ENCODE measurements at places on chromosomes 7 and 10.

GRCh38 chr7:70563960-70564359, 568.0 kb upstream of the GALNT17 start:
- no peak for DNase-seq

DNA sequence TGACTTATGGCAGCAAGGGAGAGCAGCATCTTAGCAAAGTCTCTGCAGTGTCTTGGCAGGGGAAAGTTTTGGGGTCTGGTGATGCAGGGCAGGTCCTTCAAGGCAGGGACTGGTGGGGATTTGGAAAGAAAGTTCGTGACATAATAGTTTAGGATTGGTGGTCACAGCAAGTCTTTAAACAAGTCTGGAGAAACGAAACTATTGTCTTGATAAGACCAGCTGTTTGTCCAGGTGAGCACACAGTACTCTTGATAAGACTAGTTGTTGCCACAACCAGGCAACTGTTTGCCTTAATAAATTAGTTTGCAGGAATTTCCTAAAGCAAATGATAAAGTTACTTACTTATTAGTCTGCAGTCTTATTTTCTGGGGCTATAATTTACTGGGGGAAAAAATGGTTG, 136.1 kb downstream of the AKR1D1 start:
- DNase-seq: no peak

- DNase-seq: no peak
Observed at GRCh38 chr7:142372727-142373126, 114.9 kb upstream of the PRSS58 start.

GRCh38 chr7:157458254-157458633, 121.4 kb downstream of the DNAJB6 start:
- no peak for DNase-seq

- DNase-seq: no peak
Observed at GRCh38 chr7:79159040-79159664, 294.3 kb downstream of the MAGI2 start.

DNA sequence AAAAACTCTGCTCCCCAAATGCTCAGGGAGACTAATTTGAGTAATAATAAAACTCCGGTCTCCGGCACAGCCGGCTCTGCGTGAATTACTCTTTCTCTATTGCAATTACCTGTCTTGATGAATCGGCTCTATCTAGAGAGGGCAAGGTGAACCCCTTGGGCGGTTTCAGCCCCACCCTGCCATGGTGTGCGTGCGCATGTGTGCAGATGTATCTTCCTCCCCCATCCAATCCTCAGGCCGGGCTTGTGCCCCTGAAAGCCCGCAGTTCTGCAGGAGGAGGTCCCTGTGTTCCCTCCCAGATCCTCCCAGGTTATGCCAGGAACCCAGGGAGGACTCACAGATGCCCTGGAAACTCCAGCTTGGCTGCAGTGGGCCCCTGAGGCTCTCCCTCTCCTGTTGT, 48.3 kb upstream of the MYL10 start:
- DNase-seq: no peak

- no peak for DNase-seq
Observed at GRCh38 chr10:127919418-127920271, 12.7 kb downstream of the PTPRE start.

DNA sequence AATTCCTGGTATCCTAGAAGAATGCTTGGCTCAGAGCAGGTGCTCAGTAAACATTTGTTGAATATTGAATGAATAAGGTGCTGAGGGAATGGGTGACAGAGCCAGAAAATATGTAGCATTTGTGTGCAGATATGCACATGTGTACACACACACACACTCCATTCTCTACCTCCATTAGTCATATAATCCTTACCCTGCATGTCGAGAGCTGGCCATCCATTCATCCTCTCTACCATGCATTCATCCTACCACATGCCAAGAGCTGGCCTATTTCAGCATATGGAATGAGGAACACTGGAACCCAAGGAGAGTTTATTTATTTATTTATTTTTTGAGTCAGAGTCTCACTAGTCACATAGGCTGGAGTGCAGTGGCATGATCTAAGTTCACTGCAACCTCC, 284.8 kb downstream of the PLXNA4 start:
- no peak for DNase-seq

GRCh38 chr10:76136961-76137360, 705.5 kb downstream of the LRMDA start:
- no peak for DNase-seq

GRCh38 chr7:85776691-85777345, 590.0 kb upstream of the SEMA3D start:
- DNase-seq: no peak

DNA sequence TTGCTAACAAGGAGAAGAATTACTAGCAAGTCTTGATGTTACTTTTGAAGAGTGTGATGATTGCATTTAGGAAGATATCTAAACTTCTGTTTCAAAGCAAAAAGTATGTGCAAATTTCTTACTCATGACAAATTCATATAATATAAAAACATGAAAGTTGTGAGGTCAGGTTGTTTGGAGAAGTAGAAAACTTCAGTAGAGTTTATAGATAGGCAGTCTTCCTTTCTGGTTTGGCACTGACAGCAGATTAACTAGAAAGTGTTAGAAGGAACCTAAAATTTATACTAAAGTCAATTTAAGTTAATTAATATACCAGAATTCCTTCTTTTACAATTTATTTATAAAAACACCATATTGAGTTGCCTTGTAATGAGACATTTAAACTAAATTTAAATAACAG, 16.9 kb downstream of the PTEN start:
- DNase-seq: no peak

DNA sequence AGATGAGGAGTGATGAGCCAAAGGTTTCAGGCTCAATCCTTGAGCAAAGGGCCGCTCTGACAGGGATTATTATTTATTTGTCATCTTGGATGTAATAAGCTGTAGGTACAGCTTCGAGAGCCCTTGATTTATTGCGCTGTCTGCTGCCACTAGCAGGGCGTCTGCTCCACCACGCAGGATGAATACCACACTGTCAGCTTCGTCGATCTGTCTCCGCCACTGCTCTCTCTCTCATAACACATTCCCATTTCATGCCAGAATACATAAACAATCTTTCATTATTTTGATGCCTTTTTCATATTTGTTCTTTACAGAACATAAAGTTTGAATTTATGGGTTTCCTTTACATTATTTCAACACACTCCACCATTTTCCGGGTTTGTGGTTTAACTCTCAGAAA, 276.6 kb downstream of the LRMDA start:
- DNase-seq: no peak

DNA sequence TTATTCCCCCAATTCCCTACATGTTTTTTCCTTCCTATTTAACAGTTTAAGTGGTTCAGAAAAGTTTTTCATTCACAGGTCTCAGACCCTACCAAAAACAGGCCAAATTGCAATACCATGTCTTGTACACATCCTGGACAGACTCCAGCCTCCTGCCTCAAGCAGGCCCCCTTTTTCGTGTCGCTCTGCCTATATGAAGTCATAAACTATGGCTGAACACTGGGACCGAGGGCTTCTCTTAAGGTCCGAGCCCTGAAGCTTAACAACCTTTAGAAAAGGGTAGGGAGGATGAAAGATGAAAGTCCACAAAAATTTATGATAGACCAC, 1.4 kb downstream of the FBXW4 start:
- DNase-seq: peak; percentile 29

DNA sequence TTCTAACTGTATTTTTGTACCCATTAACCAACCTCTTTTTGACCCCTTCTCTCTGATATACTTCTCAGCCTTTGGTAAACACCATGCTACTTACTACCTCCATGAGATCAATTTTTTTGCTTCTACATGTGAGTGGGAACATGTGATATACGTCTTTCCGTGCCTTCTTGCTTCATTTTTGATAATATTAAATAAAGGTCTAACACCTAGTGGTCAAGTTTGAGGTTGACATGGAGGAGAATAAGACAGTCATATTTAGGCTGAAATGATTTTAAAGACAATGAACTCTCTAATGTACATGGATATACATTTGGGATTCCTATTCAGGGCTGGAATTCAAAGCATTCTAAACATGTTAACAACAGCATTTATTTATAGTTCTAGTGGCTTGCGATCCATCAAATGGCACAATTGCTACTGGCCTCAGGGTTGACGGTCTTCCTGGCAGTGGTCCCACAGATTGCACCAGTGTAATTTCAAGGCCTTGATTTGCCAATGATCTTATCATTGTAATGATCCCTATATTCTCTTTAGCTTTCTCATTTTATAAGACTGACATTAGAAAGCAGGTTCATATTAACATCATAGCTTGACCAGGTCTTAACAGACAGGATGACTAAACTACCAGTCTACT, 315.9 kb upstream of the ETV1 start:
- no peak for DNase-seq

DNA sequence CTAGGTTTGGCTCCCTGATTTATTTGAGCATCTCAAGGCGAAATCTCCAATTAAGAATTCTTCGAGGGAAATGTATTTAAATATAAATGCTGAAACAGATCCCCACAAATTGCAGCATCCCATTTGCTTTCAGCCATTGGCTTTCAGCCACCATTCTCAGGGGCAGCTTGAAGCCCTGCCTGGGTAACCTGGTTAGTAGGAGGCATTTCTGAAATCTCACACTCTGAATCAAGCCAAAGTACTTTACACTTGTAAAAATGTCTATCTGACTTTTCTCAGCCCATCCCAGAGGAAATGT, 49.1 kb downstream of the GCC1 start:
- no peak for DNase-seq

DNA sequence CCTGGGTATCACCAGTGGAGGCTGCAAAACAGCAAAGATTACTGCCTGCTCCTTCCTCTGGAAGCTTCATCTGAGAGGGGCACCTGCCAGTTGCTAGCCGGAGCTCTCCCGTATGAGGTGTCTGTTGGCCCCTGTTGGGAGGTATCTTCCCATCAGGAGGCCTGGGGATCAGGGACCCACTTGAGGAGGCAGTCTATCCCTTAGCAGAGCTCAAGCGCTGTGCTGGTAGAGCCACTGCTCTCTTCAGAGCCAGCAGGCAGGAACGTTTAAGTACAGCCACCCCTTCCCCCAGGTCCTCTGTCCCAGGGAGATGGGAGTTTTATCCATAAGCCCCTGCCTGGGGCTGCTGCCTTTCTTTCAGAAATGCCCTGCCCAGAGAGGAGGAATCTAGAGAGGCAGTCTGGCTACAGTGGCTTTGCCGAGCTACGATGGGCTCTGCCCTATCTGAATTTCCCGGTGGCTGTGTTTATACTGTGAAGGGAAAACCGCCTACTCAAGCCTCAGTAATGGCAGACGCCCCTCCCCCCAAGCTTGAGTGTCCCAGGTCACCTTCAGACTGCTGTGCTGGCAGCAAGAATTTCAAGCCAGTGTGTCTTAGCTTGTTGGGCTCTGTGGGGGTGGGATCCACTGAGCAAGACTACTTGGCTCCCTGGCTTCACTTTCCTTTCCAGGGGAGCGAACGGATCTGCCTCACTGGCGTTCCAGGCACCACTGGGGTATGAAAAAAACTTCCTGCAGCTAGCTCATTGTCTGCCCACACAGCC, 19.6 kb downstream of the SEMA3E start:
- no peak for DNase-seq

GRCh38 chr10:30026578-30026977, 32.8 kb downstream of the JCAD start:
- DNase-seq: no peak

GRCh38 chr7:90692947-90693346, 96.8 kb downstream of the CDK14 start:
- DNase-seq: no peak

DNA sequence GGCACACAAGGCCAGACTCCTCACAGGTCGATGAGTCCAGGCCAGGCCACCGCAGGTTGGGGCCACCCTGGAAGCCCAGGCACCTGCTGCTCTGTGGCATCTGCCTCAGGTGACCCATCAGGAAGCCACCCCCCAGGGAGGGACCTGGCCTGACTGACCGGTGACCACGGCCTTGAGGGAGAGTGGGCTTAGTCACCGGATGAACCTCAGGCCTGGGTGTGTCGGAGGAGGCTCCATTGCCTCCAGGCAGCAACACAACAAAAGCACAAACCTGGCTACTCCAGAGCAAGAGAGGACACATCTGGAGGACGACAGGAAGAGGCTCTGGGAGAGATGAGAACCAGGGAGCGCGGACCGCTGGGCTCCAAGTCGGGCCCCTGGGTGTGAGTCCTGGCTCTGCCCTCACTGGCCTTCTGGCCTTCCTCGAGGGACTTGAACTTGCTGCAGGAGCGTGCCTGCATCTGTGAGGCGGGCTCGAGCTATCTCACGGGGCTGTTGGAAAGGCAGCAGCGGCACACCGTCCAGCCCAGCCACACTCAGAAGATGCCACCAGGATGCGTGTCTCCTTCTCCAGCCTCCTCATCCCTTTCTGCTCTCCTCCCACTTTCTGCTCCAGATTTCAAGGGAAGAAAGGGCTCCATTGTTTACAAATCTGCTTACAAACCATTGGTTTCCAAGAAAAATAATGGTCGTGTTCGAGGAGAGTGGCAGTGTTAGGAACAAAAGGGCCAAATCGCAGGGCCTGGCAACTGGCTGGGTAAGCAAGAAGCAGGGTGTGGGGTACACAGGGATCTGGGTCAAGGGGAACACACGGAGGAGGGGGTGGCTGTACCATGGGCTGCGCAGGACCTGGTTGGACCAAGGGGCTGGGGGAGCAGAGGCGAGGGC, 152.9 kb downstream of the ADAM12 start:
- no peak for DNase-seq

DNA sequence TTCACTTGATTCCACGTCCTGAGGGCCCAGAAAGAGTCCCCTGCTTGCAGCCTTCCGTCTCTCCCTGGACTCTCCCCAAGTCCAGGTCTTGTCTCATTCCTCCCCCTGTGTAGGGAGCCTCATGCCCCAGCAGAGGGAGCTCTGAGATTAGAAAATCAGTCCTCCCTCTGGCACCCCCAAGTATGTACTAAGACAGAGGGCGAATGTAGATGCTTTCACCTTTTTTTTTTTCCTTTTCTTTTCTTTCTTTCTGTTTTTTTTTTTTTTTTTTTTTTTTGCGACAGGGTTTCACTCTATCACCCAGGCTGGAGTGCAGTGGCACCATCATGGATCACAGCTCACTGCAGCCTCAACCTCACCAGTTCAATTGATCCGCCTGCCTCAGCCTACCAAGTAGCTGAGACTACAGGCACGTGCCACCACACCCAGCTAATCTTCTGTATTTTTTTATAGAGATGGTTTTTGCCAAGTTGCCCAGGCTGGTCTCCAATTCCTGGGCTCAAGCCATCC, 10.3 kb downstream of the SFXN3 start:
- DNase-seq: peak; percentile 90

DNA sequence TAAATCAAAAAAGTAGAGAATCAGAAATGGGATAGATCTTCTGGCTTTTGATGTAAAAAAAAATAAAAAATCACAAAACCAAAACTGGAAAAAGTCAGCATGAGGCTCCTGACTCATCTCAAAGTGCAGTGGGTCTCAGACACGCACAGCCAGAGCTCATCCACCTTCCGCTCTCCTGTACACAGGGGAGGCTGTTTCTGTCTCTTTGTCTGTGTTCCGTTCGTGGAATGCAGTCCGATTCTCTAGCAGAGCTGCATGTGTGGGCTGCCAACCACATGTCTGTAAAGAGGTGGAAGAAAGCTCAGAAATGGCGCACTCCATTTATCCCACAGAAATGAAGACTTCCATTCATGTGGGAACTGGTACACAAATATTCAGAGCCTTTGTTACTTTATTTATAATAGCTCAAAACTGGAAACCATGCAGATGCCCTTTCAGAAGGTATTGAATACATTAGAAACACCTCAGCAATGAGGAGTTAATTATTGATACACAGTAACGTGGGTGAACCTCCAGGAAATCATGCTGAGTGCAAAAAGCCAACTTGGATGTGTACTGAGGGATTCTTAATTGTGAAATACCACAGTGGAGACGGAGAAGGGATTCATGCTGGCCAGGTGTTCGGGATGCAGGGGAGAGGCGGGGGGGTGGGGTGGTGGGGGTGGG, 123.3 kb downstream of the TRRAP start:
- no peak for DNase-seq

GRCh38 chr7:141184532-141185190, 110.8 kb downstream of the TMEM178B start:
- DNase-seq: no peak

GRCh38 chr10:103593022-103593570, 99.6 kb downstream of the NEURL1 start:
- DNase-seq: no peak

Data from colonic mucosa (tissue), 4 donors.